ENCODE measurements at places on chromosomes 4 and X.

GRCh38 chrX:101595739-101596419 lies 21.9 kb downstream of the ARMCX6 start:
- peak; percentile 64 for DNase-seq

DNA sequence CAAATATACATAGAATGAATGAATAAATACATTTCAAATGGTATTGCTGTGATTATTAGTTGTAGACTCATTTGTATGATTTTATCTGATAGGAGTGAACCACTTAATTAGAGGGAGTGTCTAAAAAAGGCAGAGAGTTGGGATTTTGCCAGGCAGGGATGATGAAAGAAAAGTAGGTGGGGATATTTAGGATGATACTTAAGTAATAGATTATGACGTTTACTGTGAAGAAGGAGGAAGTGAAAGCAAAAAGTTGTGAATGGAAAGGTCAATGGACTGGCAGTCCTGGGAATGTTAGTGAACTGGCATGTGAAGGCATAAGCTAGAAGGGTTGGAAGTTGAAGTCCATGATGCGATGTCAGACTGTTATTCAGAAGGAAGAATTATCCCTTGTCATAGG lies 917.1 kb downstream of the RAPGEF2 start:
- no peak for DNase-seq

- DNase-seq = no peak
Measured at GRCh38 chr4:129994715-129995114, 898.8 kb downstream of the C4orf33 start.

- DNase-seq = no peak
Measured at GRCh38 chr4:162523171-162523570, 359.4 kb upstream of the FSTL5 start.

DNA sequence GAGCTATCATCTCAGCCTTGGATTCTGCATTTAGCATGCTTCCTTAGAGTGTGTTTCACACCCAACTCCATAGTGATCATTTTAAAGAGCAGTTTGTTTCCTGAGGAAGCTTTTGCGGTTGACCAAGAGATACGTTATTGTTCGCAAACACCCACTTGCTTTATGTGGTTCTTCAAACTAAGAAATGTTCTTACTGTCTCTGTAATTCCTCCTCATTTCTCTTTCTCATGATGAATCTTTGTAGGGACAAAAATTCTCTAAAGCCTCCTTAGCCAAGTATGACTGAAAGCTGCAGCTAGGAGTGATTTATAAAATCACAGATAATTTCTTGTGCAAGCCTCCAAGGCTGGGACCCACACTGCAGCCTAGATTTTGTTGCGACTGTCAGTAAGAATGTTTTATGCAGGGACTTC lies 10.0 kb downstream of the TNIP3 start:
- no peak for DNase-seq

- DNase-seq = no peak
Measured at GRCh38 chrX:53595266-53595810, 91.2 kb downstream of the HUWE1 start.

DNA sequence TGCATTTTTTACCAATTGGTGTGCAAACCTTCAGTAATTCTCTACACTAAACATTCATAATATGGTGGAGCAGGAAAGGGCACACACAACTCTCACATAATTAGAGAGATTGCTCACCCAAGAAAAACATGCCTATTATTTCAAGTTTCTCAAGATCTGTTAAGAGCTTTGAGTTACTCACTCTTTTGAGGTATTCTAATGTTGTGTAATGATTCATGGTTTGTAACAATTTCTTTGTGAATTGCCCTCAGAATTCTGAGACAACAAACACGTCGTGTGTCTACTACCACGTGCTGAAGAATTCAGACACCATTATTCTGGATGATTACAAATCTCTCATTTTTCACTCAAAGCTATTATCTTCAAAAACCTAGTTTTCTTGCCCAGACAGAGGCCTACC lies 82.8 kb downstream of the PDGFC start:
- DNase-seq = no peak

GRCh38 chr4:115323106-115323707 lies 209.8 kb upstream of the NDST4 start:
- DNase-seq = no peak

DNA sequence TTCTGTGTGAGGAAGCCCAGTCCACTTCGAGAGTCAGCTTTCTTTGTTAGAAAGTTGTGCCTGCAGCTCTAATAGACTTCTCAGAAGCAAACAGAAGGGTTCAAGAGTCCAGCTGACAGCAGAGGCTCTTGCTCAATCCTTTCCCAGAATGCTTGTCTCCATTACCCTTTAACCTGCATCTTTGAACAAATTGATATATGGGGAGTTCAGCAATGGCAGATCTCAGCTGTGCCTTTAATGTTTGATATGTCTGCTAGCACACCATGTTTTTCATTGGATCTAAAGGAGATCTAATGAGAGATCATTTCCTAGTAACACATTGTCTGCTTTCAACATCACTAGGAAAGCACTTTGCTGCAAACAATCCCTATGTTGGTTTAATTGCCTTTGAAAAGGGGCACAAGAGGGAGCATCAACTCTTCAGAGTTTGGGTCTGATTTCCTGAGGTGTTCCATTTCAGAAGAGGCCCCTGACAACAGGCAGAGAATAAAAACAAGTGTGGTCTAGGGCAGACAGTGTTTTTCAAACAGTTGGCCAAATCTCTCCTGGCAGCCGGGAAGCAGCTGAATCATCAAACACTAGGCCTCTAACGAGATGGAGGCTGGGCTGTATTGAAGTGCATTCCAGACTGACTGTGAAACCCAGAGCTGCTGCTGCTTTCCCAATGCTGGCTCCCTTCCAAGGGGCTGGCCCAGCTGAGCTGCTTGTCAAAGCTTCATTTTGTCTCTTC lies 55.5 kb downstream of the LUZP4 start:
- peak; percentile 80 for DNase-seq

DNA sequence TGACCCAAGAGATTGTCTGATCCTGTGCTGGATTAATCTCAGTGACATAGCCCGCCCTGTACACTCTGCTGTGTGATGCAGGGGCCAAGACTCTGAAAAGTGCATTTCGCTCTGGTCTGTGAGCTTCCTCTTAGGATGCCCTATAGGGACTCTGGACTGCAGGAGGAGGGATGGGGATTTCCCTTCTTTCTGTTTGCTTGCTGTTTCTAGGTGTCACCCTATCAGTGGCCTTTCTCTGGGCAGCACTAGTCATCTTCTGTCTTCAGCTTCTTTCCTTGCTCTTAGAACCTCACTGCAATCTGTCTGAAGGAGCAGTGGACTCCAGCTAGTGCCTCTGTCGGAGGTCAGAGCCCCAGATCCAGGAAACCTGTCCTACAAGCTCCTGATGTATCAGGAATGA lies 34.5 kb upstream of the SCRG1 start:
- no peak for DNase-seq

DNA sequence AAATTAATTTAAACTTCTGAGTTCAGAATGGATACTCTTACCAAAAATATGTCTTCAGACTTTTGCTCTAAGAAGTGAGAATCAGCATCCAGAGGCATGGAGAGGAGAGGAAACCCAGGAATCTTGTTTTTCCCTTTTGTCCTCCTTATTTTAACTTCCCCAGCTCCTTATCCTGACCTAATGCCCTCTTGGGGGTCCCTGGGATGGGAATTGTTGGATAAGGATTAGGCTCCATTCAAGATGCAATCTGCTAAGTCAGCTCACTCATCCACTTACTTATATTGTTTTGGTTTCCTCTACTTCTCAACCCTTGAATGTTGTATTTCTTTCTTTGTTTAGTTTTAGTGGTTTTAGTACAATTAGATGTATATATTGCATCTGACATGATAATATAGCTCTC lies 208.4 kb upstream of the PCDH7 start:
- no peak for DNase-seq

DNA sequence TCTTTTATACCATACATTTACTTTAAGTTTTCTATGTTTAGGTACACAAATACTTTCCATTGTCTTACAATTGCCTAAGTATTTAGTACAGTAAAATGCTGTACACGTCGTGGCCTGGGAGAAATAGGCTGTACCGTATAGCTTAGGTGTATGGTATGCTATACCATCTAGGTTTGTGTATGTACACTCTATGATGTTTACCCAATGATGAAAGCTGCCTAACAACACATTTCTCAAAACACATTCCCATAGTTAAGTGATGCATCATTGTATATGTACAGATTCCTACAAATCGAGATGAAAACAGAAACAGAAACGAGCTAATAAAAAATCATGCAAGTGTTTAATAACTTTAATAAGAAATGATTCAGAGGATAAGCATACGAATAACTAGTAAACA lies 51.6 kb downstream of the SPANXA2 start:
- DNase-seq = no peak

- DNase-seq = no peak
Measured at GRCh38 chrX:79065696-79066095, 78.8 kb upstream of the GPR174 start.

- DNase-seq = peak; percentile 34
Measured at GRCh38 chrX:53882331-53882730, 161.9 kb downstream of the PHF8 start.

DNA sequence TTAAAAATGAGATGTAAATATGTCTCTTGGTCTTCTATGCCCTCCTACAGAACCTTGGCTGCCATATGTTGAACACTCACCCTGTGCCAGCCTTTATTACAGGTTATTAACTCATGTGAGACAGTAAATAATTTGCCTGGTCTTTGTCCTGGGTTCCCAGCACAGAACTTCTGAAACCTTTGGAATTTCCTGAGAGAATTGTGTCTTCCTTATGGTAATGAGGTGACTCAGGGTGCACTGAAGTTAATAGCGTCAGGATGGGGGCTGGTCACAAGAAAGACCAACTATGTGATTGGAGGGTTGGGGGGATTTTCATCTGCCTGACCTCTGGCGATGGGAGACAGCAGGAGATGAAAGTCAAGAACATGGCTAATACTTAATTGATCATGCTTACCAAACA lies 289.8 kb upstream of the STS start:
- no peak for DNase-seq

GRCh38 chr4:115126491-115126890 lies 13.1 kb upstream of the NDST4 start:
- no peak for DNase-seq

GRCh38 chr4:109436504-109436903 lies 2.9 kb downstream of the SEC24B start:
- no peak for DNase-seq

DNA sequence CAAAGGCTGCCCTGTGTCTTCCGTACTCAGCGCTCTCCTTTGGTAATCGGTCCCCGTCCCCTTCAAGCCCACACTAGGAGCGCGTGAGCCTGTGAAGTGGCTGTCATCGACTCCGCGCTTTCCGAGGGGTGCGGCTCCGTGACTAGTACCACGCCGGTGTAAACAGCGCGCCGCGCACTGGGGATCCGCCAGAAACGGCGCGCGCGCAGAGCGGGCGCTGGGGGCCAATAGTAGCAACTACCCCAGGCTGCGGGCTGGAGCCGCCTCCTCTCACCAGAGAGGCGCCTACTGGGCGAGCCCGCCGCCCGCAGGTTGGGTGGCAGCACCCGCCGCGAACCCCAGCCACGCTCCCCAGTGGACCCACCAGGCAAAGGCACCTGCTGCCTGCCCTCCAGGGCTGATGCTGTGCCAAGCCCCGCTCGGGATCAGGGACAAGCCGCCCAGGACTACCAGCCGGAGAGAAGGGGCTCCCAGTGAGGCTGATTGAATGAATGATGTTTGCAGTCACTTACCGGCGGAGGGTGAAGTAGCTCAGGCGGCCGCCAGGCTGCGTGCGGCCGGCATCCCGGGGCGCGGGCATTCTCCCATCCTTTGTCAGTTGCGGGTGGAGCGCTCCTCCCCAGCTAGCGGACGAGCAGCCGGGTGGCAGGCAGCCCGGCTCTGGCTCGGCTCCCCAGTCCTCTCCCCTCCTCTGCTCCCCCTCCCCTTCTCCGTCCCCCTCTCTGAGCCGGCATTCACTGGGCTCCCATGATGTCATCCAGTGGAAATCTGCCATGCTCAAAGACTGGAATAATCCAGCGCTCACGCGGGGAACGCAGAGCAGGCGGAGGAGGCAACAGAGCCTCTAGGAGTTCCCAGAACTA lies 370.3 kb upstream of the SMIM31 start:
- no peak for DNase-seq

GRCh38 chrX:9577555-9577954 lies 112.7 kb downstream of the TBL1X start:
- DNase-seq = no peak

DNA sequence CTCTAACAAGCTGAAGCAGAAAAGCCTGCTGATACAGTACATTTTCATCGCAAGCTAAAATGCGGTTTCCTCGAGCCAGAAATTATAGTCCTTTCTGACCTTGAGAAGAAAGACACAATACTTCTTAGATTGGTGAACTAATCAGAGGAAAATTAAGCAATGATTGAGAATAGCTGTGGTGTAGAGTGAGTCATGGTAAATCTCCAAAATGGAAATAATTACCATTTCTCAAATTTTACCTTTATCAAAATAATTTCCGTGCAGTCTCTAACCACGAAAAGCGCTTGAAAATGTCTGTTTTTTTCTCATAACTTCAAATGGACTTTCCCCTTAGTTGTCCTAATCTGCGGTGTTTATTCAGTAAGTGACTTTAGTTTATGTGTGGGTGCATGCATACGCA lies 190.2 kb downstream of the CPE start:
- no peak for DNase-seq

DNA sequence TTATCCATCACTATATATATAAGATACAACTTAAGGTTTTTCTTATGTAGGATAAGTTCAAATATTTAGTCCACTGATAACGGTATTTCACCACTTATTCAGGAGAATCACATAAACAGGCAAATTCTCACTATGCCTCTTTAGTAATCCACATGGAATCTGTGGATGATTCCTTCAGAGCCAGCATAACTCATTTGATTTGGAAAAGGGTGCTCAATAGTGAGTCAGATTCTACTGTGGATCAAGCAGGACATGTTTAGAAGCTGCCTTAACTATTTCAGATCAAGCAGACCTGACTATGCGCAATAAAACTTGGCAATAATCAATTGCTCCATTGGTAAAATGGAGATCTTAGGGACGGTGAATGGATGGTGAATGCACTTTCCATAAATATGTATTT lies 184.1 kb downstream of the CBR4 start:
- DNase-seq = no peak

DNA sequence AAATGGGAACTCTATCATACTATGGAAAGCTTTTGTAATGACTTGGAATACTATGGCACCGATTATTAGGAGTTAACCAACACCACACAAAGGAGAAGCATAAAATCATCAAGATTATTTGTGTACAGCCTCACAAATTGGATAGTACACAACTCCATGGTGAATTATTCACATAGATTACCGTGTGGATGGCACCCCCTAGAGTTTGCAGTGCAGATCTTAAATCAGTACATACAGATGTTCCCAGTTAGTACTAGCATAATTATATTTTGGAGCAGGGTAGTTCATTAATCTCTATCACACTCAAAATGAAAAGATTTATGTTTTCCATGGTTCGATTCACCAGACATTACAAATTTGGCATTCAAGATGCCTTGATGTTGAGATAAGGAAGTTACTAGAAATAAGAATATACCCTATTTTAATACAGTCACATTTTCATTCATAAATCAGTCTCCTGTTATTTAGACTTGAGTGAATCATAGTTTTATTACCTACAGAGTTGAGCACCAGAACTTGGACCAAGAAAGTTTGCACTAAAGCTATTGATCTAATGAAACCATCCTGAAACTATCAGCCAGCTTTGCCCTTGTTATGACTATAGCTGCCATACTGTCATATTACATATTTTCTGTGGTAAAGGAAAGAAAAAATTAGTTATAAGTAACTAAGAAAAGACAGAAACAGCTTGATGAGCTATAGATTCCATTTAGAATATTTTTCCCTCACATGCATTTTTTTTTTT lies 531.8 kb downstream of the GLUD2 start:
- DNase-seq = peak; percentile 49

GRCh38 chr4:87209696-87210095 lies 10.7 kb downstream of the KLHL8 start:
- no peak for DNase-seq

Data from Calu3 (cell line).